ENCODE measurements at places on chromosomes 11 and 22.

GRCh38 chr11:113562576-113562975 is 87.4 kb upstream of the DRD2 start:
- DNase-seq: no peak

- peak; percentile 59 for DNase-seq
These were observed 110.4 kb upstream of the POU2AF2 start for GRCh38 chr11:111135101-111135500.

GRCh38 chr11:36149538-36150242 is 139.5 kb downstream of the COMMD9 start:
- peak; percentile 84 for DNase-seq

DNA sequence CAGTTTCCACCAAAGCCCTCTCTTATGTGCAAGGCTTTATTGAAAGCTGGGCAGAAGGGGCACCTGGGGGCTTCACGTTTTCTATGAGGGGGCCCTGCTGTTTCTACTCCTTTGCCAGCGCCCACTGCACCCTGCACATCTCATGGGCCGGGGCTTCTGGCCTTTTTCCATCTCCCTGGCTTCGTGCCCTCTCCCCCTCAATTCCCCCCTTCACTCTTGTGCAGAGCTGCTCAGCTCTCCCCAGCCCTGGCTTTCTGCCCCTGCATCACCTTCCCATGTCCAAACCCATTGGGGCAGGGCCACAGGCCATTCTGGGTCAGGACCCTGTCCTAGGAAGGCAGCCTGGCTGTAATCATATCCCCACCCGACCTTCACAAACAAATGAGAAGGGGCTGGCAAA is 36.5 kb downstream of the MCM5 start:
- DNase-seq: no peak

DNA sequence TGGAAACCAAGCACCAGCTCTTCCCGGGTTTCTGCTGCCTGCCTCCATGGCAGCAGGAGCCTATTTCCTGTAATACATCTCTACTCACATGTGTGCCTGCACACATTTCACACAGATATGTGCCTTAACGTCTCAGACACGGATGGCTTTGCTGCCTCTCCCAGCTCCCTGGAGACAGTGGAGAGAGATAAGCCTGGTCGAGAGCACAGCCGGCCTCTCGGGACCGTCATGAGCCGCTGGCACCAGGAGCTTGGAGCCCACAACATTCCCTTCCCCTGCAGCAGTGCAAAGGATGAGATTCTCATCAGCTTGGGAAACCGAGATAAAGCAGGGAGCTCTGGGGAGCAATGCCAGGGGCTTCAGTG is 587.7 kb downstream of the BRD1 start:
- DNase-seq: no peak

DNA sequence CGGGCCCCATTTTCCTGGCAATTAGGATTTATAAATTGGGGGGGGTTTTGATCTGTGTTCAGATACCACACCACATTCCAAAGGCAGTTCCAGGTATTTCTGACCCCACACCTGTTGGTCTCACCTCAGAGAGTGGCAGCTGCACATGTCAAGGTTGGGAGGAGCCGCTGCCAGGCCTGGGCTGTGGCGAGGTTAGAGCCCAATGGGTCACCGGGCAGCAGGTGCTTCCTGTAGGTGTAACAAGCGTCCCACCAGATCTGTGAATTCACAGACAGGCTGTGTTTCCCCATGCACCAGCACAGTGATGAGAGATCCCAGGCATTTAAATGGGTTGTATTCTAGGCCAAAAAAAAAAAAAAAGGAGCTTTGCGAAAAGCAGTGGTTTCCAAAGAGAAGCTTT is 58.6 kb downstream of the CABIN1 start:
- no peak for DNase-seq

DNA sequence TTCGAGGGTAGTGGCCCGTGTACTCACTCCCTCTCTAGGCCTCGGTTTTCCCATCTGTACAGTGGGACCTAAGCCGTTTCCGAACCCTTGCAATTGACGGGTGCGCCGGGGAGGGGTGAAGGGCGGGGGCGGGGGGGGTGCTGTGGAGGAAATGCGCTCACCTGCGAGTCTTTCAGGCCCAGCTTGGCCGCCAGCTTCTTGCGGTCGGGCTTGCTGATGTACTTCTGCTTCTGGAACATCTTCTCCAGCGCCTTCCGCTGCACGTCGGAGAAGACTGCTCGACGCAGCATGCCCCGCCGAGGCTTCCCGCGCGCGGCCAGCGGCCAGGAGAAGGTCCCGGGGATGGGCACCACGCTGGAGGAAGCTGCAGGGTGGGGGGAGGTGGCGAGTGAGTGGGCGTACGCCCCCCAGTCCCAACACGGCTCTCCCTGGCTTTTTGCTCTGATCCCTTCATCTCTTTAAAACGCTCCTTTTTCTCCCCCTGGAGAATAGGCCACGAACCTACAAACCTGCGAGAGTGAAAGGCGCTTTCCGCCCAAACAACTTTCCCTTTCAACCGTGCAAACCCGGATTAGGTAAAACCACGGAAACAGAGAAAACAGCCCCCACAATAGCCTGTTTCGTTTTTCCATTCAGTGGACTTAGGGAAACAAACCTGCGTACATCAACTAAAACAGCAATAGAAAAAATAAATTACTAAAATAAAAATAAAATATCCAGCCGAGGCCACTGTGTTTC is 3.2 kb downstream of the DBX1 start:
- DNase-seq: peak; percentile 42

DNA sequence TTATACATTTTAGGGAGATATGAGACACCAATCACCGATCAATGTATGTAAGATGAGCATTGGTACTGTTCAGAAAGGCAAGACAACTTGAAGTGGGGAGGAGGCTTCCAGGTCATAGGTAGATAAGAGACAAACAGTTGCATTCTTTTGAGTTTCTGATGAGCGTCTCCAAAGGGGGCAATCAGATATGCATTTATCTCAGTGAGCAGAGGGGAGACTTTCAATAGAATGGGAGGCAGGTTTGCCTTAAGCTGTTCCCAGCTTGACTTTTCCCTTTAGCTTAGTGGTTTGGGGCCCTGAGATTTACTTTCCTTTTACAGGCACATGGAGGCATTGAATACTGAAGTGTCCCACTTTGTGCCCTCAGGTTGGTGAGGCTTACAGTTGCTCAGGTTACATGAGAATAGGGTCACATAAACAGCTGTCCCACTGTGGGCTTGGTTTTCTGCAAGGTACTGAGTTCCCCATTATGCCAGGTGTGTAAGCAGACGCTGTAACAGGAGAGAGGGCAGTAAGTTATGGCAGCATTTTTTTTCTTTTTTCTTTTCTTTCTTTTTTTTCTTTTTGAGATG is 129.8 kb upstream of the SERPIND1 start:
- DNase-seq: no peak

DNA sequence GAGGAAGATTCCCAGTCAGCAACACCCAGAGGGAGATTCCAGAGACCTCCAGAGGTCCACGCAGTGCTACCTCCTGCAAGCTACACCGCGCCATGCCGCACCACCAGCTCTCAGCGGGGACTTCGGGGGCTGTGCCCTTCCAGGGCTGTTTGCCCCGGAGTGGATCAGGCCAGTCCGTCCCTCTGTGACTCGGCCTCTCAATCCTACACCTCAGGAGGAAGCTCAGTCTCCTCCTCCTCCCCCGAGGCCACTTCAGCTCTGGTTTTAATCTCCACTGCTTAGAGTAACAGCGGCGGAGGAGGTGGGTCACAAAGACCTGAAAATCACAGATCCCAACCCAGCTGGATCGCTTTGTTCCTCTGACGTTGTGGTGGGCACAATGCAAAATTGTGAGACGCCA is 68.6 kb downstream of the PHF21B start:
- peak; percentile 81 for DNase-seq

DNA sequence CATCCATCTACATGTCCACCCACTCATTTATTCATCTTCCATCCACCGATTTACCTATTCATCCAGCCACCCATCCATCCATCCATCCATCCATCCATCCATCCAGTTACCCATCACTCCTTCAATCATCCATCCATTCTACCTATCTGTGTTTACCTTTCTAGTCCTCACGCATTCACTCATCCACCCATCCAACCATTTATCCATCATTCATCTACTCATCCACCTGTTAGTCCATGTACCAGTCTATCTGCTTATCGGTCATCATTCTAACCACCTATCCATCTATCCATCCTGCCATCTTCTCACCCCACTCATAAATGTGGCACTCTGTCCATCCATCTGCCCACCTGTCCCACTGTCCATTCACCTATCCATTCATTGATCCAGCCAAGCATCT is 21.9 kb upstream of the MYEOV start:
- no peak for DNase-seq

- DNase-seq: peak; percentile 56
These were observed 34.1 kb upstream of the CALCA start for GRCh38 chr11:15006139-15006759.

GRCh38 chr11:28114731-28115130 is 6.5 kb downstream of the METTL15 start:
- no peak for DNase-seq

DNA sequence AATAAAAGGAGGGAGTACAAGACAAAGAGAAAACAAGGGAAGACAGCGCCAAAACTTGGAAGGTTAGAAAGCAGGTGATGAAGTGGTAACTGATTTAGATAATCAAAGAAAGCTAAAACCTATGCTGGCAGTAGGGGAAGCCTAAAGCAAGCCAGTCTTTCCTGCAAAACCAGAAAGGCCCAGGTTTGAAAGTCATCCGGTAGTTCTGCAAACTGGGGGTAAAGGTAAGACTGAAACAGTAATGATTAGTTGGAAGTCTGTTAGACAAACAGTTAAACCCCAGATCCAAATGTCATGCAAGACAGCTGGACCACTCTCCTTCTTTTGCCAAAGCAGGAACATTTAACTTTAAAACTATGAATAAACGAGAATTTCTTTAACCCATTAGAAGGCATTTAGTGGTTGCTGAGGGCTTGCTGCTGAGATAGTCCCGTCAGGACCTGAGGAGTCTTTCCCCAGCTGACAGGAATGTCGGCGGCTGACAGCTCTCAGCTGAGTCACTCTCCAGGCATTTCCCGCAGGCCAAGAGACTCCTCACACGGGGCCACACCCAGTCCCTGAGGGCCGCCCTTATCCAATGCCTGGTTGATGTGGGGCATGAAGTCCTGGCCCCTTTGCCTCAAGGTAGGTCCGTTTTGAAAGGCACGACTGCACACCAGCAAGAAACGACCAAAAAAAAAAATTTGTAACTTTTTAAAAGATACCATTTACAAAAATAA is 36.3 kb upstream of the CFAP300 start:
- peak; percentile 97 for DNase-seq

DNA sequence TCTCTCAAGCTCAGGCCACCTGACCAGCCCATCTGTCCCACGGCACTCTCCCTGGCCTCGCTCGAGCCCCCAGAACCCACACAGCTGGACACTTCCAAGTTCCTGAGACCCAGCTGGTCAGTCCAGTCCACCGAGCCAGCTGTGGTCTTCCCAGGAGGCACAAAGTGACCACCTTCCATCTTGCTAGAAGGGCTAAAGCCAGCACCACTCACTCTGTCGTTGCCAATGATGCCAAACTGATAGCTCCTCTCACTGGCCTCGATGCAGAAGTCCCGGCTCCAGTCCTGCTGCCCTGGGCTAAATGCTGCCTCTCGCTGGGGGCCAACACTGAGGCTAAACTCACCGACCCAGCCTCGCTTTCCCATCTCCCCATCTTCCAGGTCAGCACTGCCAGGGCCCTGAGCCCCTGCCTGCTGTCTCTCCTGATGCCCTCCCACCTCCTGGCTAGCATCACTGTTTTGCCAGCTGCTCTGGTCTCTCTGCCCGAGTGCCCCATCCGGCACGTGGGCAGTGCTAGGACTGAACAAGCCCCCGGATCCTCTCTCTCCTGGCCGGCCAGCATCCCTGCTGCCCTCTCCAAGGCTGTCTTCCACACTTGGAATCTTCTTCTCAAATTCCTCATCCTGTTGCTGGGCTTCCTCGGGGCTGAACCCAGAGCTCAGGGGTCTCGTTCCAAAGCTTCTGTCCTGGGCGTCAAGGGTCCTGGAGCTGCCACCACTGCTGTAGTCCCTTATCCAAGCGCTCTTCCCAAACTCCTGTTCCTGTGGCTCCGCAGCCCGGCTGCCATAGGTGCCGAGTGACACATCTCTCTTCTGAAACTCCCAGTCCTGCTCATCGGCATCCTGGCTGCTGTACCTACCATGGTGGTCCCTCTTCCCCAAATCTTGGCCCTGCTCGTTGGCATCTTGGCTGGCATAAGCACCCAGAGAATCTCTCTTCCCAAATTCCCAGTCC is 15.4 kb downstream of the TNKS1BP1 start:
- DNase-seq: no peak

- no peak for DNase-seq
These were observed 312.3 kb downstream of the MN1 start for GRCh38 chr22:27489178-27489675.

- no peak for DNase-seq
These were observed 18.5 kb downstream of the COMMD9 start for GRCh38 chr11:36270701-36271100.

DNA sequence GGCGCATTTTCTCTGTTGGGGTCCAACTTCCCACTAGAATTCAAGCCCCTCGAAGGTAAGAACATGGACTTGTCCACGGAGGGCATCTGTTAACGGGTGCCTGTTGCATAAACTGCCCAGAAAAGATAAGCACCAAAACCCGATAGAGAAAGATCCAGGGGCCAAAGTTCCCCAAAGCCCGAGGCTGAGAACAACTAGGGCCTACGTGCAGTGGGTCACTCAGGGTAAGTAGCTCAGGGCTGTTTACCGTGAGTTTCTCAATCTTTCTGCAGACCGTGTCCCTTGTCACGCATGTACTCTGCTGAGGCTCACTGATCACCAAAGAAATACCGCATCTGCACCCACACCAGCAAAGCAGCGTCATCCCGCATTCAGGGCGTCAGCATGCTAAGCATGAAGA is 24.4 kb downstream of the PGA5 start:
- DNase-seq: no peak

DNA sequence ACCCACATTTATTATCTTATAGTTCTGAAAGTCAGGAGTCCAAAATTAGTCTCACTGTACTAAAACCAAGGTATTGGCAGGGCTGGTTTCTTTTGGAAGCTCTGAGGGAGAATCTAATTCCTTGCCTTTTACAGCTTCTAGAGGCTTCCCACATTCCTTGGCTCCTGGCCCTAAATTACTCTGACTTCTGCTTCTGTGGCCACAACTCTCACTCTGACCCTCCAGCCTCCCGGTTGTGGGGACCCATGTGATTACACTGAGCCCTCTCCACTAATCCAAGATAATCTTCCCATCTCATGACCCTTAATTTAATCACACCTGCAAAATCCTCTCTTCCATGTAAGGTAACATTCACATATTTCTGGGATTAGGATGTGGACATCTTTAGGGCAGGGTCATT is 110.9 kb downstream of the ARL14EP start:
- no peak for DNase-seq

GRCh38 chr11:116136987-116137674 is 632.9 kb upstream of the CADM1 start:
- no peak for DNase-seq

- DNase-seq: peak; percentile 30
These were observed 32.2 kb downstream of the CWC15 start for GRCh38 chr11:94941131-94941530.

- DNase-seq: no peak
These were observed 495 bp upstream of the IFITM1 start for GRCh38 chr11:313304-313786.
